M059J (cell line): ENCODE measurements at places on chromosomes 4 and X.

DNA sequence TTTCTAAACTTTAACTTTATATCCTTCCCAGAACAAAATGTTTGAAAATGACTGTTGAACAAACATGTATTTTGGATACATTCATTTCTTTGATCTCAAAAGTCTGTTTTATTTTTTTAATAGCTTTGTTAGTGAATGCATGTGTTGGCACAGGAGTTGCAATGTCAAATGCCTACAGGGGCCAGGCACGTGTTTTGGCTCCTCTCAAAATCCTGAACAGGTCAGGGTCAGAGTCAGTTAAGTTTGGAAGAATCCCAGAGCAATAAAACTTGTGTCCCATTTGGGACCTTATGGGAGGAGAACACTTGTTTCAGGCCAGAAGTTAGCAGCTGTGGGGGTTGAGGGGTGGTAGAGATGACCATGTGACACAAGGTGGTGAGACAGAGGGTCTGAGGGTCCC is 29.0 kb upstream of the CCDC110 start:
- no peak for DNase-seq

DNA sequence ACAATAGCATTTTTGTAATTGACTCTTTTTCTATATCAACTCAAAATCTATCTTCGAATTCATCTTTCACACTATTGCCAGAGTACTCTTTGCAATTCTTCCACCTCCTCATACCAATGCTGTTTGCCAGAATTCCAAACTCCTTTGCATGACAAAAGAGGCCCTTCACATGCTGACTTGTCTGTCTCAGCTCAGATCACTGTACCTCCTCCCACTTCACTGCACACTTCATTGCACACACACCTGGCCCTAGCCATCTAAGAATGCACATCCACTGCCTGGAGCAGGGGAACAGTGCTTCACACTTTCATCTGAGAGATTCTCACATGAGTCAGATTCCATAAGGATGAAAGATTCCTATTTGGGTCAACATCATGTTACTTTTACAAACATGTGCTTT is 56.5 kb downstream of the PRDM5 start:
- DNase-seq = no peak

GRCh38 chr4:74230902-74231499 is 73.1 kb downstream of the MTHFD2L start:
- DNase-seq = peak; percentile 91

DNA sequence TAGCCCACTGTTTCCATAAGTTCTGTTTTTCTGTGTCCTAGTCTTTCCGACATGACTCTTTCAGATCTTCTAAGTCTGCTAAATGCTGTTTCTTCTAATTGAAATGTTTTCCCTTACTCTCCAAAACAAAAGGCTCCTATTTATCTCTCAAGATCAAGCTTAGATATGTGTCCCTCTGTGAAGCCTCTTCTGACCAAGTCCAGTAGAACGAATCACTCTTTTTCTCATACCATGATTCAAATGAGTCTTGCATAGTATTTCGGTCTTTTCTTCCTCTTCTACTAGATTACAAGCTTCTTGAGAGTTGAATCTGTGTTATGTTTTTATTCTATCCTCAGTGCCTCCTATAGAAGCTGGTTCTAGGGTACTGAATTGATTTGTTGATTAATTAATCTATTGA is 45.3 kb upstream of the PRDM8 start:
- no peak for DNase-seq

- peak; percentile 78 for DNase-seq
These were observed 88.6 kb downstream of the HHIP start for GRCh38 chr4:144734522-144734921.

DNA sequence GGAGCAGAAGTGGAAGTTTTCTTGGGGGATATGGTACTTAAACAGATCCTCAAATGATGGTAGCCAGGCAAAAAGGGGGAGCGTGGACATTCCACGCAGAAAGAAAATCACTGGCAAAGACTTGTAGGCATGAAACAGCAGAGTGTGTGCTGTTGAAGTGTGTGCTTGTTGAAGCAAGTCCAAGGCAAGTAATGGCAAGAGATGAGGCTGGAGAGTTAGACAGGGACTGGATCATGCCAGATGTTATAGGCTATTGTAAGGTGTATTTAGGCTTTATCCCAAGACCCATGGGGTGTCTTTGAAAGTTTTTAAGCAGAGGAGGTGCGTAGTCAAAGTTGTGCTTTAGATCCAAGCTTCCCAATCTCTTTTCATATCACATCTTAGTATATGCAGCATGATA is 124.5 kb downstream of the MBNL3 start:
- no peak for DNase-seq
